ENCODE measurements at places on chromosomes 5 and 9.

DNA sequence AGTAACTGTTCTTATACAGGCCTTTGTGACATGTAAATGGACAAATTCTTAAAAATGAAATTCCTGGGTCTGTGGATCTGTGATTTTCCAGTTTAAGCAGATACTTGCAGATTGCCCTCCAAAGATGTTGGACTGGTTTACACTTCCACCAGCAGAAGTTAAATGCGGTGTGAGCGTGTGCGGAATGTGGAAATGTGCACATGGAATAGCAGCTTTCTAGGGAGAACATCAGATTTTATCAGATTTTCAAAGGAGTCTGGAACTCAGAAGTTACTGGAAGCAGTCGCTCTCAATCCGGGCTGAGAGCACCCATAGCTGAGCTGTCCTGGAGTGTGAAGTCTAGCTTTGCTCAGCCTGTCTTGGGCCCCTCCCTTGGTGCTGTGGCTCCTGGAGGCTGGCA lies 97.4 kb downstream of the PPARGC1B start:
- no peak for DNase-seq

DNA sequence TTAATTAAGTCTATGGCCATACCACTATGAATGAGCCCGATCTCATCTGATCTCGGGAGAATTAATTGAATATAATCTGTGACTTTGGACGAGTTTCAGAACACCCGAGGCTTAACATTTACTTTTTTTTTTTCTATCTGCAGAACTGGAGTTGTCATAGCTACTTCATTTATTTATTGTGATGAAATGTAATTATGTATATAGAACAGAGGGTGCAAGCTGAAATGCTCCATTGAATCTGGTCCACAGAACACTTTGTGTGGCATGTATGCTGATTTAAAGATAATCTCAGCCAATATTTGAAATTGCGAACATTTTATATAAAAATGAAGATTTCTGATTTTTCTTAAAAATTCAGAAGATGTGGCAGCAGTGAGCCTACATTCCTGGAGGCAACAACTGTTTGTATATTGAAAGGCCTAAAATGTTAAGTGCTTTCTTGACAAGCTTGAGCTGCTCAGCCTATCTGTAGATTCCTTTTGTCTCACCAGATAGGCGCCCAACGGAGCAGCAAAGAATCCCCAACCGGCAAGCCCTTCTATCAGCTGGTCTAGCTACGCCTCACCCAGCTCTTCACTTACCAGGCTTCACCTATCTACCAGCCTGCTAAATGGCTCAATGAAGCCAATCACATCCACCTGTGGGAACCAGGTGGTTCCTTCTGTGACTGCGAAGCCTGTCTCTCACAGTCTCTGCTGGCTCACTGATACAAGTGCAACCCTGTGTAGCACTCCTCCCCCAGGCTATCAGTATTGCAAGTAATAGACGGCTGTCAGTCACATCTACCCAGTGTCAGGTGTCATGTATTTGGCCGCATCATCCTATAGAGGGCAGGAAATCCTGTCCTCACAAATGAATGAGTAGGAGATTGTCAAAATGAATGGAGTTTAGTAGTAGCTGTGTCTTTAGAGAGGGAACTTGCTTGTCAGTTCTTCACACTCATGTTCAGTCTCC lies 170.6 kb upstream of the MRPS30 start:
- no peak for DNase-seq

- no peak for DNase-seq
Observed at GRCh38 chr5:127987354-127988145, 96.0 kb upstream of the SLC12A2 start.

- no peak for DNase-seq
Observed at GRCh38 chr5:5751498-5751897, 329.0 kb downstream of the ICE1 start.

- no peak for DNase-seq
Observed at GRCh38 chr5:120386981-120387380, 77.1 kb upstream of the PRR16 start.

- no peak for DNase-seq
Observed at GRCh38 chr5:35816881-35817521, 39.7 kb upstream of the IL7R start.

DNA sequence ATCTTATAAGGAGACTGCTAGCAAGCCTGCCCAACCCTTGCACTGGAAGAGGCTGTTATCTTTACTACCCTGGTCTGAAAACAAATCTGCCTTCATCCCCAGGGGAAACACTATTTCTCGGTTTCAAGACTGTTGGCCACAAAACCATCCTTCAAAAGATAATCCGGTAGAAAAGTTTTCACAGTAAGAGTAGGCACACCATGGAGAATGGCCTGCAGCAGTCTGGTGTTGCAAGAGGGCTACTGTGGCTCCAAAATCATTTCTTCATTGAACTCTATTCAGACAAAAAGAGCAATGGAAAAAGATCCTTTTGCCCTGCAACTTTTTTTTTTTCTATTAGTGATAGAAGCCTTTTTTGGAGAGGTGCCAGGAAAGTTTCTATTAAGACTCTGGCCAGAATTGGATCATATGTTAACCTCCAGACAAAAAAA lies 163.9 kb downstream of the ARHGEF28 start:
- DNase-seq: no peak

DNA sequence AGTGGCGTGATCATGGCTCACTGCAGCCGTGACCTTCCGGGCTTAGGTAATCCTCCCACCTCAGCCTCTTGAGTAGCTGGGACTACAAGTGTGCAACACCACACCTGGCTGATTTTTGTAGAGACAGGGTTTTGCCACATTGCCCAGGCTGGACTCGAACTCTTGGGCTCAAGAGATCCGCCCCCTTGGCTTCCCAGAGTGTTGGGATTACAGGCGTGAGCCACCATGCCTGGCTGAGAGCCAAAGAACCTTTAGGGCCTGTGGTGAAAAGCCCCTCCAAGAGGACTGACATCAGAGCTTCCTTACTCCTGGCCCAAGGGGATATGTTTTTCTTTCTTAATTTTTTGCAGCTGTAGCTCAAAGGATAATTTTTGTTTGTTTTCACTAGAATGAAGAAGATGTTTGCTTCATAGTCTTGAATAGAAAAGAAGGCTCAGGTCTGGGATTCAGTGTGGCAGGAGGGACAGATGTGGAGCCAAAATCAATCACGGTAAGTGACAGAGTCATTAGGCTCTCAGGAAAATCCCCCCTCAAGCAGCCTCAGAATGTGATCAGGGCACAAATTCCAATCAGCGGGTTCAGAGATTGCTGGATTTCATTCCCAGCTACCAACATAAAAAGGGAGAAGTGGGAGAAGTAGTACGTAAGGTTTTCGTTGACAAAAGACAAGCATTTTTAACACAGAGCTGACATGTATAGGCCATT lies 77.1 kb downstream of the GOLPH3 start:
- DNase-seq: no peak

GRCh38 chr9:85432599-85432998 lies 309.2 kb downstream of the AGTPBP1 start:
- no peak for DNase-seq

DNA sequence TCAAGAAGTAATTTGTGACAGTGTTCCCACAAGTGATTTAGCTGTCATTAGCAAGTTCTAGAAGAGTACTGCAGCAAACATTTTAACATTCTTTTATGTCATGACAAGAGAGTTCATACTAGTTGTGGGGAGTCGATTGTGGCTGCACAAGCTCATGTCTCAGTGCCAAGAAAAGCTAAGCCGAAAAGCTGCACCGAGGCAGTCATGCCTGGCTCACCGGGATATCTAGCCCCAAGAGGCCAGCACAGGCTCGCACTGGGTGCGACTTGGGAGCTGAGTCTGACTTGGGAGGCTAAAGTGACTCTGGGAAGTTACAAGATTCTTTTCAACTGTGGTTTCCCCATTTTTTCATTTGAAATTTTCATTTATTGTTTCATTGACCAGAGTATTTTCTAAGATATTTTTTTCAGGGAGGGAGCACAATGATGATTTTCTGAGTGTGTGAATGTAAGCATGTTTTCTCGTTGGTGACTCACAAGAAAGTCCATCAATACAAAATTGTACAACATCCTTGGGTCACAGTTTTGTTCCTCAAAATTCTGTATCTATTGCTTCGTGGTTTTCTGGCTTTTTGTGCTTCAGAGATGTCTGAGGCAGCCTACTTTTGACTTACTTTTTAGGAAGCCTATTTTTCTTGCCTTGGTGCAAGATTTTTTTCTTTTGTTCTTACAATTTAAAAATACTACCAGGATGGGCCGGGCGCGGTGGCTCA lies 18.7 kb downstream of the CAST start:
- no peak for DNase-seq

DNA sequence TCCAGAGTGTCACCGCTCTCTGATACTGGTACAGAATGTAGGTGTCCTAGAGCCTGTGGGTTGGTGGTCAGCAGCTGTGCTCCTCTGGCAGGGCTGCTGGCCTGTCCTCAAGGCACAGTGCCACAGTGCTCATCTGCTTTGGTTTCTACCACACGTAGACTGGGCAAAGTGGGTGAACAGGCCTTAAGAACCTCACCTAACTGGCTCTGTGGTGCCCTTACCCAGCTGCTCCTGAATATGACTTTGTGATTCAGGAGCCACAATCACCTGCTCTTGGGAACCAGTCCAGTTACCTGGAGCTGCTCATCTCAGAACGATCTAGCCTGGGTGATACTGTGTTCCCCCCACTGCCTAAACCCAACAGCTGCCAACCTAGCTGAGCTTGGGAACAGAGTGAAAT lies 6.4 kb downstream of the NOP16 start:
- no peak for DNase-seq

GRCh38 chr9:69980041-69980440 lies 63.6 kb upstream of the MAMDC2 start:
- no peak for DNase-seq

GRCh38 chr5:10333154-10334006 lies 20.1 kb upstream of the MARCHF6 start:
- peak; percentile 29 for DNase-seq
